Smooth muscle cell of the pulmonary artery (primary cell): ENCODE measurements at places on chromosomes 5 and 9. TPM values are rescaled to one million over a fixed set of nuclear protein-coding genes. Genes with fewer than 3 reads are reported as not detected.

The CTSV gene
- 0.17 and 0.26 TPM in 2 replicates for total RNA-seq

The C9 gene
- total RNA-seq = not detected in 2 replicates

The TBC1D9B gene
- 87.6 and 131 TPM in 2 replicates for total RNA-seq

The SEMA6A gene
- 0.20 and 0.23 TPM in 2 replicates for total RNA-seq

The GHR gene
- total RNA-seq = 2.4 and 6.2 TPM in 2 replicates

The C1QTNF2 gene
- total RNA-seq = 0.17 and 0.98 TPM in 2 replicates

The DRD1 gene
- 0.33 and 1.2 TPM in 2 replicates for total RNA-seq

The STPG3 gene
- not detected in 2 replicates for total RNA-seq

The TRAF2 gene
- 14.4 and 18.5 TPM in 2 replicates for total RNA-seq

The C7 gene
- 1.5 and 36.9 TPM in 2 replicates for total RNA-seq

The MEF2C gene
- 19.5 and 36.2 TPM in 2 replicates for total RNA-seq

The SPINK7 gene
- not detected in 2 replicates for total RNA-seq

The CAMK2A gene
- 0.10 and 0.46 TPM in 2 replicates for total RNA-seq

The AGXT2 gene
- not detected in 2 replicates for total RNA-seq

The SLC6A7 gene
- total RNA-seq = 0.20 TPM in 1 of 2 replicates, not detected in the other

The ANKRD18A gene
- total RNA-seq = not detected in 2 replicates

The C5orf46 gene
- 12.3 and 16.7 TPM in 2 replicates for total RNA-seq
